ENCODE measurements at places on chromosomes 12 and 14.
A peak's percentile ranks its signal among the peaks of the same experiment; 100 is the strongest.

DNA sequence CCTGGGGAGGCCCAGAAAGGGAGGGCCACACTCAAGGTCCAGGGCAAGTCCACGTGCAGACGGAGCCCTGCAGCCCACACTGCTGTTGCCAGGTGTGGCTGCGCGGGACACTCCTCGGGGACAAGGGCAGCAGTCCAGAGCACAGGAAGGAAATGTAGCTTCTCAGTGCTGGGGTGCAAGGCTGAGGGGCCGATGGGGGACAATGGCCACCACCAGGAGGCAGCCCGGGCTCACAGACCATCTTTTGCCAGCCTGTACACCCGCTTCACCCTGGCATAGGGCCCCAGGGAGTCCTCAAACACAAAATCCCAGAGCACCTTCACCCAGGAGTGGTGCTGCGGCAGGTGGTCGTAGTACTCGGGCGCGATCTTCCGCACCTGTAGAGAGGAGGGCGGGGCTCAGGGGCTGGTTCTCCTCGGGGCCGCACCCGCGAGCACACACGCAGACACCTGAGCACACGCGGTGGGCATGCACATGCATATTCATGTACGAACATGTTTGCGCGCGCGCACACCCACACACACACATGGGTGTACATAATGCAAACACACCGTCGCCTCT is 12.8 kb downstream of the DEGS2 start:
- no peak for DNase-seq

DNA sequence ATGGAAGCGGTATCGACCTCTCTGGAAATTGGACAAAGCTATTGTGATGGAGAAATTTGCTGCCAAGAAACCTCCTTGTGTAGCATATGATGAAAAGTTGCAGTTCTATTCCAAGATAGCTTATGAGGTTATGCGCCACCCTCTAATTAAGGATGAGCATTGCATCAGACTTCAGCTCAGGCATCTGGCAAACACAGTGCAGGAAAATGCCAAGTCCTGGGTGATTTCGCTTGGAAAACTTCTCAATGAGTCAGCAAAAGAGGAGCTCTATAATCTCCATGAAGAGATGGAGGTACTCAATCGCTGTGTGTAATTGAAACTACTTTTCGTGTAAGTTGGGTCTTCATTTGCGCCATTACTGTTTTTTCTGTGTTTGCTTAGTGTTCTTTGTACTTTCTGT is 51.2 kb downstream of the DNAH10 start:
- no peak for DNase-seq

GRCh38 chr12:45439039-45439438 is 223.1 kb downstream of the ANO6 start:
- no peak for DNase-seq

DNA sequence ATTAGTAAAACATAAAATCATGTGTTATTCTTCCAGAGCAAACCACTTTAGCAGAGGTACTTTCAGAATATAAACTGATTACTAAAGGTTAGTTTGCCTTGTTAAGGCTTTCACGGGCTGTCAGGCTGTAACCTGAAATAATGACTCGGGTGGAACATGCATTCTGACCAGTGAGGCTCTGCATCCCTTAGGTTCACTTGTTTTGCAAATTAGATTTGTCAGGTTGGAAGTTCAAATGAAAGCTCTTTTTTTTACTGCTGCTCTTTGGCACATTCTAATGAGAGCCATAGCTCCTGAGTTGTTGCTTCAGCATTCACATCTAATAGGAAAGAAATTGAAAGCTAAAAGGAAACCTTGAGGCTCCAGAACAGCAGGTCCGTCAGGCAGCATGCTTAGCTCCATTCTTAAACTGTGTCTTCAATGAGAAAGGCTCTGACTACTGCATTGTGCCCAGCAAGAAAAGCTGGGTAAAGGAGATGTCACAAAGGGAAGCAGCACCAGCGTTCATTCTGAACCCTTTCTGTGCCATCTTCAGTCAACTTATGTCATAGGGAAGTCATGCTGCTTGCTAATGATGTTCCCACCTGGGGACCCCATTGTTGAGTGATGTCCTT is 445.5 kb upstream of the FBXO33 start:
- no peak for DNase-seq

DNA sequence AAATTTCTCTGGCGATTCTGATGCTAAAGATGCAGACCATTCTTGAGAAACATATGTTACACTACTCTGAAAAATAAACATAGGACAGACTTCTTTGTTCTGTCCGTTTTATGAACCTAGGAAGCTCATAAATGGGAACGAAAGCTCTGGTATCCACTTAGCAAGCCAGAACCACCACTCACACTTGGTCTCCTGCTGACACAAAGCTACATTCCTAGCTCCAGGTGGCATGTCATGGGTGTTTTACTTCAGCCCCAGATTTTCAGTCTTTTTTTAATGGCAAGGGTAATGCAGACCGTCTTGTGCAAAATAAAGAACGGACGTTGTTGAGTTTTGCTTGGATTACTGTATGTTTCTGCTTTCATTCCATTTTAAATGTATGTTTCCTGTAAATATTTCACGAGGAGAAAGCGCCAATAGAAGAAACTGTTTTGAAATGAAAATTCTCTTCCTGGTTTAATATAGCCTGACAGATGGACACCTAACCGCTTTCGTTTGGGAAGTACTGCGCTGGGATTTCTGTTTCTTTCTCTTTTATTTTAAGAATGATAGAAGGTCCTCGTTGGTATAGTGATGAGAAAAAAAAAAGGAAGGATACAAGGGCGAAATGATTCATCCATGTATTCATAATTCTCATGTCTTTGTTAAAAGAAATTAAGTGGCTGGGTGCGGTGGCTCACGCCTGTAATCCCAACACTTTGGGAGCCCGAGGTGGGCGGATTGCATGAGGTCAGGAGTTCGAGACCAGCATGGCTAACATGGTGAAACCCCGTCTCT is 871 bp upstream of the COQ5 start:
- DNase-seq = no peak

DNA sequence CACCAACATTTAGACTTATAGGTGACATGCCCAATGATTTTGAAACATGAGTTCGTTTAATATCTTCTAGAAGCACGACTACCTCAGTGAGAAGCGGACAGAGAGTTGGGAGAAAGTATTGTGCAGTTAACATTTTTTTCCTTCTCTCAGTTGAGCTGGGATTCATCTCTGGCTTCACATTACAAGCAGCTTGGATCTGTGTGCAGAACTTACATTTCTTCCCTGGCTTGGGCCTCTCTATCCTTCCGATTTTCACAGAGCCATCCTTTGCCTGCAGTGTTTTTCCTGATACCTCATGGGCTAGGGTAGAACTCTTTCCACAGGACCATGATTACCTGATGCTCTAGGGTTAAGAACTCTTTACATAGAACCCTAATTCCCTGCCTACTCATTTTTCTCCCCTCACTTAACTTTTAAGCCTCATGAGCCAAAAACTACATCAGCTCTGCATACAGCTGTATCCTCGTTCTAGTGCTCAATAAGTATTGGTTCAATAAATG is 86.5 kb downstream of the FLRT2 start:
- DNase-seq = no peak

DNA sequence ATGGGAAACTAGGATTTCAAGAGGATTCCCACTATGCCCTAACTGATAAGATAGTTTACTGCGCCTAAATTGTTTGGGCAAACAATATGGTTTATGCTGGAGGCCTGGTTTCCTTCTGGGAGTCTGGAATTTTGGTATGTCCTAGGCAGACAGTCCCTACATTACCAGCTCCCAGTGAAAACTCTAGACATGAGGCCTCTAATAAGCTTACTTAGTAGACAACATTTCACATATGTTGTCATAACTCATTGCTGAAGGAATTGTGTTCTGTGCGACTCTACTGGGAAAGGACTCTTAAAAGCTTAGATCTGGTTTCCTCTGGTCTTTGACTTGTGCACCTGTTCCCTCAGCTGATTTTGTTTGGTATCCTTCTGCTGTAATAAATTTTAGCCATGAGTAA is 18.0 kb upstream of the PRPF39 start:
- DNase-seq = no peak

- DNase-seq = no peak
Measured at GRCh38 chr12:124177276-124177950, 117.5 kb upstream of the RFLNA start.

GRCh38 chr12:119082496-119082895 is 96.2 kb upstream of the HSPB8 start:
- DNase-seq = no peak

DNA sequence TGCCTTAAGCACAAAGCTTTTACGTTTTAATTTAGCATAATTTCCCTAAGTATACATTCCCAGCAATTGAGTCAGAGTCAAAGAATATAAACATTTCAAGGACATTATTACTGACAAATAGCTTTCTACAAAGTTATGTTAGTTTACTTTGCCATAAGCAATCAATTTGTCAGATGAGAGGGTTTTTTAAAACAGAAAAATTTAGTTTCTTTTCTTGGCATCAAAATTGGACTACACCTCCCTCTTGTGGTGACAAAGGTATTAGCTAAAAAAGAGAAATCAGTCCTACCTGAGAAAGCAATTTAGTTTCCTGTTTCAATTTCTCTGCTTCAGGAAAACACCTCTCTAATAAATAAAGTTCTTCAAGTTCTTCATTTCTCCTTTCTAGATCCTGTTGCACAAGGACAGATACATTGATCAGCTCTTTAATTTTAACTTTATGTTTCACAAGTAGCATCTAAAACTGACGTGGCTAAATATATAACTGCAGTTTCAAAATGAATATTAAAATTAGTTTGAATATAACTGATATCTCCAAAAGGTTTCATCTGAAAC is 39.9 kb downstream of the DNAI7 start:
- DNase-seq = no peak

DNA sequence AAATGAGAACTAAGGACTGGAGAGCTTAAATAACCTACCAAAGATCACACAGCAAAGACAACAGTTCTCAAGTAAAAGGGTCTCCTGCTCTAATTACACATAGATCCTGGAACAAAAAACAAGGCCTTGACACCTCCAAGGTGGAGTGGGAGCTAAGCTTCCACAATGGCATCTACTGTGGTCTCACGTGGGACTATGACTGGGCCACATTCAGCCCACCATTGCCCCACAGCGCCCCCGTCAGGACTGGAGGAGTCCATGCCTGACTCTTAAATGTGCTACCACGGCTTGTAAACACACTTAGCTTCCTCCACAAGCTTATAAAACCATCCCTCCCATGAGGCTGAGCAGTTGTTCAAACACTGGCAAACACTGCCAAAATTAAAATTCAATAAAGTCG is 88.5 kb downstream of the GCH1 start:
- no peak for DNase-seq

- DNase-seq = no peak
Measured at GRCh38 chr12:45204757-45205156, 11.1 kb upstream of the ANO6 start.

DNA sequence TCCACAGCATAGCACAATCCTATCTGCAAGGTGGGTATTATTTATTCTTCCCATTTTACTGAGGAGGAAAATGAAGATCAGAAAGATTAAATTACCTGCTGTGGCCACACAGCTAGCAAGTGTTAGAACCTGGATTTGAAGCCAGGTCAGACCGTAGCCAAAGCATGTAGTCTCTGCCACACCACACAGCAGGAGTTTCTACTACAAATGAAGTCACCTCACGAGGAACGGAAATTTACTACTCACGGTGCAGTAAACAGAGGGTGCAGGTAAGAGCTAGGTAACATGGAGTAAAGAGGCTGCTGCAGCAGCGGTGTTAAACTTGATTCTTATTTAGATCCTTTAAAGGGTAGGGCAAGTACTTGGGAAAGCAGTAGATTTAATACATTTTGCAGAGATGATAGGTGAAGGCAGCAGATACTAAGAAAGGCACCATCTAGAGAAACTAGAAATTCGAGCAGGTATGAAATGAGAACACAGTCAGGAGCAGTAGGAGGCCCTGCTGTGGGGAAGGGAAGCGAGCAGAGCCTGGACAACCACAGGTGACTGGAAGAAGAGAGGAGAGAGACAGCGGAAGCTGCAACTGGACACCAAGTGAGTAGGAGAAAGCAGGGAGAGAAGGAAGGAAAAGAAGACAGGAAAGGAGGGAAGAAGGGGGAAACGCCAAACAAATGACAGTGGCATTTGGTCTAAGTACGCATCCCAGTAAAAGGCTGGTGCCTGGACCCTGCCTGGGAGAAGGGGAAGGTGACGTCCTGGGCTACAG is 21.5 kb downstream of the SPTB start:
- no peak for DNase-seq

GRCh38 chr14:85308531-85309300 is 221.2 kb upstream of the FLRT2 start:
- DNase-seq = no peak

- no peak for DNase-seq
Measured at GRCh38 chr12:55938826-55939501, 8.0 kb downstream of the DGKA start.

- DNase-seq = no peak
Measured at GRCh38 chr12:68686262-68686594, 550 bp upstream of the NUP107 start.

- DNase-seq = no peak
Measured at GRCh38 chr12:103727638-103728037, 113.4 kb downstream of the NT5DC3 start.

DNA sequence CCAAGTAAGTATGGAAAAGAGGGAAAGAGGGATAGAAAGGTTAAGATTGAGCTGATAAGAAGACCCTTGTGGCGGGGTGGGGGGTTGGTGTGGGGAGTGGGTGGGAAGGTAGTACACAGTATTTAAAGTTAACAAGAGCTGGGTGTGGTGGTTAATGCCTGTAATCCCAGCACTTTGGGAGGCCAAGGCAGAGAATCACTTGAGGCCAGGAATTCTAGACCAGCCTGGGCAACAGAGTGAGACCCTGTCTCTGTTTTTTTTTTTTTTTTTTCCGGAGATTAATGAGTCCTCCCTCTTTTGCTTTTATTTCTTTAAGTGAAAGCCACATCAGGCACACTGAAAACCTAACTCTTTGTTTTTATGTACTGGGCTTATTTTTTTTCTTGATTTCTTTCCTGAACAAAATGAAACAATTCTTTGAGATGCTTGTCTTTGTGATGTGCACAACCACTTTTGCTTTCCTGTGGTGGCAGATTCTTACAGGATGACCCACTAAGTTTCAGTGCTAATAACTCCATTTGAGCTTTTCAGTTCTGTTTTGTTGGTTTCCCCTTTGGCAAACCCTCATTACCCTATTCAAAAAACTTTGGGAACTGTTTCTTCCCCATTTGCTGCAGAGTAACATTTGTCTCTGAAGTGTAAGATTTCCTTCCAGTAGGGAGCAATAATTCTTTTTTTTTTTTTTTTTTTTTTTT is 54.8 kb downstream of the WNK1 start:
- DNase-seq = no peak

DNA sequence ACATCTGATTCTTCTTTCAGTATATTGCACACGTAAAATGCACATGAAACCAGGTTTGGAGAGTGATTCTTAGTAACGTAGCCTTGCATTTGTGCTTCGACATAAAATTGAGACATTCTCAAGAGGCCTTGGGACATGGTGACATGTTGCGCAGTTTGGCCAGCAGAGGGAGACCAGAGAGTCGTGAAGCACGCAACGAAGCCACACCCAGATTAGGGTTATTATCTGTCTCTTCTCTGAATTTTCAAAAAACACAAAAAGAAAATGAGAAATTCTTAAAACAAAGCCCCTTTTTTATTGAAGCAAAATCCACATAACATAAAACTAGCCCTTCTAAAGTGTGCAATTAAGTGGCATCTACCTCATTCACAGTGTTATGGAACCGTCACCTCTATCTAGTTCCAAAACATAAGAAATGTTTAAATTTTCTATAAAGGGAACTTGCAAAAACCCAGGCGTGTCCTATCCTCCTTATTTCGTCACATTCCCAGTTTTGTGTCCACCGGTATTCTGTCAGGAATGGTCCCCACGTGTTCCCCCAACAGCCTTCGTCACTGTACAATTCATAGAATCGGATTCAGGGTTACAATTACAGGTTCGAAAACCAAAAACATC is 108.8 kb upstream of the ATF7IP start:
- DNase-seq = peak; percentile 64

All from activated CD4-positive, CD25-positive, alpha-beta regulatory T cell (primary cell).